ENCODE measurements at places on chromosomes 13 and 19.

- no peak for DNase-seq
Observed at GRCh38 chr13:66443926-66444325, 786.2 kb downstream of the PCDH9 start.

DNA sequence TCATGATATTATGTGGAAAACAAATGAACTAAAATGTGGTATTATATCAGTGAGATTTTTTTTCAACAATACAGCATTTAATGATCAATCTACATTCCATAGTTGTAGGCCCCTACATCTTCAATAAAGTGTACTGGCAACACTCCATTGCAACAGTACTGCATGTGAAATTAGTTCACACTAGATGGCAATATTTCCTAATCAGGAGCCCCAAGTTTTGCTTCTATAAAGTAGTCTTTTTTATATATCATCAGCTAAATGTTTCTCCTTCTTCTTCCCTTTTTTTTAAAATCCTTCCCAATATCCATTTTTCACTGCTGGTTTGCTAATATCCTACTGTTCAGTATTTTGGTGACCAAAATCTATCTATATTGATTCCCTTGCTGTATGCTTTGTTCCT is 528.3 kb upstream of the ATXN8OS start:
- DNase-seq, result no peak

GRCh38 chr19:41296433-41296871 is 13.5 kb upstream of the CCDC97 start:
- DNase-seq, result peak; percentile 83

- no peak for DNase-seq
Observed at GRCh38 chr13:109941221-109941620, 154.8 kb upstream of the IRS2 start.

DNA sequence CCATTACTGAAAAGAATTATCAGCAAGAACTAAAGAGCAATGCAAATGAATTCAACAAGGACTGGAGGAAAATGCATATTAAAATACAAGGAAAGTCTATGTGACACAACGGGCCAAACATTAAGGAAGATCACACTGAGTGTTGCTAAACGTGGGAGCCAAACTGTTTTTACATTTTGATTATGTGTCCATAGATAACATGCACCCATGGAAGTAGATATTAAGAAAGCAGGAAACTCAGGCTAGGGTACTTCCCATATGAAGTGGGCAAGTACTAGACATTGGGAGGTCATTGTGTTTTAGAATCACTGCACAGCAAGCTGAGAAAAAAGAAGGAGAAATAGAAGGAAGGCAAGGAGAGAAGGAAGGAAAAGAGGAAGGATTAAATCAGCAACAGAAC is 161.8 kb downstream of the KCTD12 start:
- no peak for DNase-seq

GRCh38 chr13:37306778-37307544 is 201.5 kb upstream of the CSNK1A1L start:
- DNase-seq, result no peak

DNA sequence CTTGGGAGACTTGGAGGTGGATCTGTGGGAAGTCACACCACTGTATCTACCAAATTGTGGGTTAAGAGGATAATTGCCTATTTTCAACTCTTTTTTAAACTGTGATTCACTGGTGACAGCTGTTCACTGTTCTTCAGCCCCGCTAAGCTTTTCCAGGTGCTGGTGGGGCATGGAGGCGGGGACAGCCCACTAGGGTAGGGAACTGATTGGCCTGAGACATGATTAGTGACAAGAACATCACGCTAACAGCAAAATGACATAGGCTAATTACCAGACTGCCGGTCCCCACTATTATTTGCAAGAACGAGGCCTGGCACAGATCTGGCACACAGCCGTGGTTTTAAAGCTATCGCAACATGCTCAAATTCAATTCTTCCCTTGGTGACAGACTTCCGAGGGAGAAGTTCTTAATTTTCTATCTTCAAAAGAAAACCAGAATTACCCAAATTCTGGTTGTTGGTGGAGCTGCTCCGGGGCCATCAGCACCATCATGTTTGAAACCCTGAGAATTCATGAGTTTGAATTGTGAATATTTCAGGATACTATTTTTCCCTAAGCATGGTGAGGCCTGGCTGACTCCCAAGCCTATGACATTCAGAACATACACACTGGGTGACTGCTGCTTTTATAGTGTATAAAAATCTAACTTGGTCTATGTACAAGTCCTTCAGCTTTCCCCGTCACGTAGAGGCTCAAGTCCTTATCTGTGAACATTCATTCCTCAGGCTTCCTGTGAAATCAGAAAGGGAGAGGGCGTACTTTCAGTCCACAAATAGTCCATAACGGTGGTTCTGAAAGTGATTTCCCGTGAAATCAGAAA is 17.9 kb downstream of the DOCK9 start:
- DNase-seq, result no peak

Measured in trophoblast cell (in vitro differentiated cells and primary cell).